ENCODE measurements at places on chromosomes 11 and 22.

DNA sequence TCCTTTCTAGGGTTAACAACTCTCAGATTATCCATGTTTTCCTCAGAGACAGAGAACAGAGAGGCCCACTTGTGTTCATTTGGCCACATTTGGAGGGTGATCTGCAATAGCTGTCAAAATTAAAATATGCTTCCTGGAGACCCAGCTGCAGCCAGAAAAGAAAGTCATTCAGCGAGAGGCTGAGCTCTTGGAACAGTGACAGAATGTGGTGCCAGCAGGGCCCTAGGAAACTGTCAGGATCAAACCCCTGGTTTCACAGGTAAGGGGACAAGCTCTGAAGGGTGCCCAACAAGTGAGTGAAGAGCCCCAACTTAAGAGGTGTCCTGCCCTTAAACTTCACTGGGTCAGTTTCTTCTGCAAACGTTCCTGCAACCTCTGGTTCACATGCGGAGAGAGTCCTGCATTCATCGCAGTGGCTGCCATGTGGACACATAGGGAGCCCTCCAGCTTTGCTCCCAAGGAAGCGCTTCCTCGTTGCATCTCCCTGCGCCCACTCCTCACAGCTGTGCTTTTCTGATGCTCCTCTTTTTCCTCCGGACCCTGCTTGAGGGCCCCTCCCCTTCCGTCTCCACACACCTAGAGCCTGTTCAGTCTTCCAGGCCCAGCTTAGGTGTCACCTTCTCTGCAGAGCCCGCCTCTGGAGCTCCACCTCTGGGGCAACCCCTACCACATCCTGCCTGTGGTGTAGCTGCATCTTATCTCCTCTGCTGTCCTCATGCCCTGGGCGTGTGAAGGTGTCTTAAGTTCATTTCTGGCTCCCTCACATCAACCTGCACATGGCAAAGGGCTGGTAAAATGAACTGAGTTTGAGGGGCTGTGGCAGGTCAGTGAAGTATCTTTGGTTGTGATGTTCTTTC is 3.9 kb downstream of the UCP3 start:
- DNase-seq: no peak

- no peak for DNase-seq
Measured at GRCh38 chr11:94303966-94304958, at the start of gene IZUMO1R. TSS of gene IZUMO1R (plus strand) at chr11:94304580. CDS start at chr11:94305637, 1,057 bp downstream.

DNA sequence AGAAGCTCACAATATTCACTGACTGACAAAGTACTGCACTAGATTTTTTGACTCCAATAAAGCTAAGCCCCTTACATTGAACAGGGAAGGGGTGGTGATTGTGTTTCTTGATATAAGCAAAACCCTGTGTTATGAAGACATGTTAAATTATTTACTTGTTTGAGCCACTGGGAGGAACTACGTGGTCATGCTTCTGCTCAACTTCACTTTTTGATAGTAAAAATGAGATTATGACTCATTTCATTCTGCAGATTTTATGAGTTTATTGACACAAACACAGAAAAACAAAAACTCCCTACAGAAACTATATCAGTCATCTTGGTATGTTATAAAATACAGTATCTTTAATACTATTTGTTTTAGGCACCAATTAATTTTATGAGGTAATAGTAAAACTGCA is 124.7 kb downstream of the CADM1 start:
- DNase-seq: no peak

- no peak for DNase-seq
Measured at GRCh38 chr11:80414181-80415165, 973.6 kb upstream of the TENM4 start.

DNA sequence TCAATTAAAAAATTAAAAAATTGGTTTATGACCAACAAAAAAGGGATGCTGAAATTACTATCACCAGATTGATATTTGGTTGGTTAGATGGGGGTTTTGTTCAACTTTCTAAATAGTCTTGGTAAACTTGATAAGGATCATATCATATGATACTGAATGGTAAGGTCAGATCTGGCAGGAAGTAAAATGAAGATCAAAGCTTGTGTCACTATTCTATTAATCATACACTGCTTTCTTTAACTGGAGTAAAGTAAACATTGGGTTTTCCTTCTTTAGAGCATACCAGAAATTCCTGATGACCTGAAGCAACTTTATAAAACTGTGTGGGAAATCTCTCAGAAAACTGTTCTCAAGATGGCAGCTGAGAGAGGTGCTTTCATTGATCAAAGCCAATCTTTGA is 40.2 kb downstream of the RRM1 start:
- DNase-seq: no peak

GRCh38 chr11:60971520-60971919 is at the start of gene CD6:
TSS of gene CD6 (plus strand) at chr11:60971680. CDS start at chr11:60971866, 186 bp downstream.
- DNase-seq: no peak
